AG09309 (cell line): ENCODE measurements at places on chromosomes 7 and 10.

- no peak for DNase-seq
Observed at GRCh38 chr10:78718032-78718572, 350.7 kb upstream of the ZMIZ1 start.

DNA sequence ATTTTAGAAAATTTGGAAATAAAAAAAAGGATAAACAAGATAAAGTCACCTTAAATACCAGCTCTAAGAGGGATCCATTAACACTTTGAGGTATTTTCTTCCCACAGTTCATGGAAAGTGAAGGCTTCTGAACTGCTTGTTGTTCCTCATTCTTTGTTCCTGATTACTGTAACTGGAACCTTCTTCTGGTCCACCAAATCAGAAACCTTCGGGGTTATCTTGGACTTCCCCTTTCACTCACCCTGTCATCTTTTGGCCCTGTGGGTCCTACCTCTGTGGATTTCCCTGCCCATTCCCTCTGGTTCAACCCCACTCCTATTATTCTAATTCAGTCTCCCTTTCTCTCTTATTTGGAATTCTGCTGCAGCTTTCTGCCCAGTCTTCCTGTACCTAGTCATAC lies 116.5 kb upstream of the PRPS1L1 start:
- DNase-seq, result no peak

DNA sequence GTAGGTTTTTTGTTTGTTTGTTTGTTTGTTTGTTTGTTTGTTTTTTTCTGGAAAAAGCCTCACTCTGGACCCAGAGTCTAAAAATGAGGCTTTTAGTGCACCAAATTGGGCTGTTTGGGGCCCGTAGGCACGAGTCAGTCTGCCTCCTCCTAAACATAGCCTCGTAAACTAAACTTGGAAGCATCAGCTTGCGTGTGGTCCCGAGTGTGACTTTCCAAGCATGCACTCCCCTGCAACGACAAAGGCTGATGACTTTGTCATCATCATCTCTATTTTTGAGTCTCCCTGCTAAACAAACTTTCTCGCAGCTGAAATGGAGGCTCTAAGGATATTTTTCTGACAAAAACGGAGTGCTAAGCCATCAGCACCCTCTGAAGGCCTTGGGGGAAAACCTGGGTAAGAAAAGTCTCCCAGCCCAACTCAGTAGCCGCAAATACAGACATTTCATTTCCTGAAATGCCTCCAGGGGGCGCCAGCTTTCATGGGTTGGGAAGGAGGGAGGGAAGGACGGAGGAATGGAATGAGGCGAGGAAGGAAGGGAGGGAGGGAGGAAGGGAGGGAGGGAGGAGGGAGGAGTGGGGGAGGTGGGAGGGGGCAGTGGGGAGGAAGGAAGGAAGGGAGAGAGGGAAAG lies 245.9 kb downstream of the KCNMA1 start:
- DNase-seq, result peak; percentile 66

GRCh38 chr7:20388084-20388483 lies 57.4 kb downstream of the ITGB8 start:
- DNase-seq, result no peak

GRCh38 chr7:32869716-32870115 lies 21.8 kb downstream of the KBTBD2 start:
- DNase-seq, result no peak

DNA sequence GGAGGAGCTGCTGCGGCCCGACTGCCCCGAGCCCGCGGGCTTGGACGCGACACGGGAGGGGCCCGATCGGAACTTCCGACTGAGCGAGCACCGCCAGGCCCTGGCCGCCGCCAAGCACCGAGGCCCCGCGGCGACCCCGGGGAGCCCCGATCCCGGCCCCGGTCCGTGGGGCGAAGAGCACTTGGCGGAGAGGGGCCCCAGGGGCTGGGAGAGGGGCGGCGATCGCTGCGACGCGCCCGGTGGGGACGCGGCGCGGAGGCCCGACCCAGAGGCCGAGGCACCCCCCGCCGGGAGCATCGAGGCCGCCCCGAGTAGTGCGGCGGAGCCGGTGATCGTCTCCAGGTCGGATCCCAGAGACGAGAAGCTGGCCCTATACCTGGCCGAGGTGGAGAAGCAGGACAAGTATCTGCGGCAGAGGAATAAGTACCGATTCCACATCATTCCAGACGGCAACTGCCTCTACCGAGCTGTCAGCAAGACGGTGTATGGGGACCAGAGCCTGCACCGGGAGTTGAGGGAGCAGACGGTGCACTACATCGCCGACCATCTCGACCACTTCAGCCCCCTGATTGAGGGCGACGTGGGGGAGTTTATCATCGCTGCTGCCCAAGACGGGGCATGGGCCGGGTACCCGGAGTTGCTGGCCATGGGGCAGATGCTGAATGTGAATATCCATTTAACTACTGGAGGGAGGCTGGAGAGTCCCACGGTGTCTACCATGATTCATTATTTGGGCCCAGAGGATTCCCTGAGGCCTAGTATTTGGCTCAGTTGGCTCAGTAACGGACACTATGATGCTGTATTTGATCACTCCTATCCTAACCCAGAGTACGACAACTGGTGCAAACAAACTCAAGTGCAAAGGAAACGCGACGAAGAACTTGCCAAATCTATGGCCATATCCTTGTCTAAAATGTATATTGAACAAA lies 1.4 kb downstream of the OTUD1 start:
- DNase-seq, result peak; percentile 3

DNA sequence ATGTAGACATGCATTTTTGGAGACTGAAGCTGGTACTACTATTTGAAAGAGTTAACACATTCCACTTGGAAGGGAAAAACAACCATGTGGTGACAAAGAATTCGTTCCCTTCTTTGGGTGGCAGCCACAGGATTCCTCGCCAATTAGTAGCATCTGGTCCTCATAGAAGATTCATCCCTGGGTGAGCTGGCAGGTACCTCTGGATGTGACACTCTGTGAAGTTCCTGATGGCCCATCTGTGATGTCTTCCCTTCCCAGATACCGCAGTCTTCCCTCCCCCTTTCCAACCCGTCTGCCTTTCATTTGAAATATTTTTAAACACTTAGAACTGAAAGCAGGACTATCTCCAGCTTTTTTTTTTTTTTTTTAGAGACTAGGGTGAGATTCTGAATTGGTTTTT lies 569.5 kb downstream of the TYW1 start:
- DNase-seq, result no peak

GRCh38 chr10:121448766-121449421 lies 149.3 kb downstream of the FGFR2 start:
- DNase-seq, result no peak

DNA sequence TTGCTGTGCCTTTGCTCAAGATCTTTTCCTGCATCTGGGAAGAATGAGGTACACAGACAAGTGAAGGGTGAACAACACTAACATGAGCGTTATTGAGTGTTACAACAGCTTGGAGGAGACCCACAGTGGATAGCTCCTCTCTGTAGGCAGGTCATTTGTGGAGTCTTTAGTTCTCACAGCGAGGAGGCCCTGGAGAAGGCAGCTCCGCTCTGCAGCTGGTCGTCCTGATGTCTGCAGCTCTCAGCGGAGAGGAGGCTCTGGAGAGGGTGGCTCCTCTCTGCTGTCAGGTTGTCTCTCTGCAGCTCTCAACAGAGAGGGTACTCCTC lies 7.0 kb upstream of the DYNC2I1 start:
- no peak for DNase-seq

DNA sequence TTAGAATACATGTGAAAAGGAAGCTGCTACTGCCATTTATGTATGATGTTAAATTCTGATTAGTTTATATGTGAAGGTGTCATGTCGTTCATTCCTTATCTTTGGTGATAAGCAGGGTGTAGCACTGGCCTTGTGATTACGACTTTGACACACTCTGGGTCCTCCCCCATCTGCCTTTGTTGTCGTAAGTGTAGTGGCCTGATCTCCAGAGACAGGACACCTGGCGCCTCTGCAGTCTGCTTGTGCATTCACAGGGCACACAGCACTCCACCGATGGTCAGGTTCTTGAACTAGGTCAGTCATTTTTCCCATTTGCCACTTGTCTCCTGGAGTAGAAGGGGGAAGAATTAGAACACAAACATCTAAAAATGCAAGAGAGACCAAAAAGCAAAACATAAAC lies 186.0 kb downstream of the PRKCQ start:
- DNase-seq, result no peak

DNA sequence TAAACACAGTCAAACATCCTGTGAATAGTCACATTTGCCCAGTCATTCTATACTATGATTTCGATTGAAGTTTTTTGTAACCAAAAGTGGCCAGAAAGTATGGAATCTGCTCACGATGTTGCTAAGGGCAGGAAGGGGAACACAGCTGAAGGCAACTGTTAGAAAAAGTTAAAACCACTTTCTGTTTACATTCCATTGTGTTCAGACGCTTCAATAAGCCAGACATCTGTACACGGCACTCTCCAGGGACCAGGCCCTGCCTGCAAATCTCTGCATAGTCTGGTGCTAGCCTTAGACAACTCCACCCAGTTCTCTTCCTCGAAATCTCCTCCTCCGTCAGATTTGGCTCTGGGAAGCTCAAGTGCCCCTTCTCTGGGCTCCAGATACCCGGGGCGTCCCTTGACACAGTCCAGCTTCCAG lies 17.1 kb upstream of the TMEM120A start:
- no peak for DNase-seq

DNA sequence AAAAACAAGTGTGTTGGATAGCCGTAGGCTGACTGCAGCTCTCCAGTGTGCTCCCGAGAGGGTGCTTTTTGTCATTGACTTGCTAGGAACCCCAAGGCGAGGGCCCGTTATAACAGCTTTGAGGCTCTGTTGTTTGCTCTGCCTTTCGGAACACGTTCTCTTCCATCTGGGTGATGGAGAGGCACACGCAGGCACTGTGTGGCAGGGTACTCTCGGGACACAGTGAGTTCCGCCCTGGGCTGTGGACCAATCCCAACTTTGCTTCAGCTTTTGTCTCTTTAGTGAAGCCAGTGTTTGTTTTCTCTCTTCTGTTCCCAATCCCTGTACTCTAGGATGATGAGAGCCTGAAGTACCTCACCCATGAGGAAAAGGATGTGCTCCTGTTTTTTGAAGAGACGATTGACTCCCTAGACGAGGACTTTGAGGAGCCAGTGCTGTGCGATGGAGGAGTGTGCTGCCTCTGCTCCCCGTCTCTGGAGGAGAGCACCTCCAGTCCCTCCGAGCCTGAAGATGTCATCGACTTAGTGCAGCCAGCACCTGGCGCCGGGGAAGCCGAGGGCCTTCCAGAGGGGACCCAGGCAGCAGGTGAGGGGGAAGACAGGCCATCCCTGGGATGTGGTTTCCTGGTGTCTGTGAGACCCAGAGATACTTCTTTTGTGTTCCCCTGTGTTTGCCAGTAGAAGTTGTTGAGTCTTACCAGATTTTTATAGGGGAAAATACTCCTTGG lies 43.2 kb downstream of the PROSER2 start:
- no peak for DNase-seq

DNA sequence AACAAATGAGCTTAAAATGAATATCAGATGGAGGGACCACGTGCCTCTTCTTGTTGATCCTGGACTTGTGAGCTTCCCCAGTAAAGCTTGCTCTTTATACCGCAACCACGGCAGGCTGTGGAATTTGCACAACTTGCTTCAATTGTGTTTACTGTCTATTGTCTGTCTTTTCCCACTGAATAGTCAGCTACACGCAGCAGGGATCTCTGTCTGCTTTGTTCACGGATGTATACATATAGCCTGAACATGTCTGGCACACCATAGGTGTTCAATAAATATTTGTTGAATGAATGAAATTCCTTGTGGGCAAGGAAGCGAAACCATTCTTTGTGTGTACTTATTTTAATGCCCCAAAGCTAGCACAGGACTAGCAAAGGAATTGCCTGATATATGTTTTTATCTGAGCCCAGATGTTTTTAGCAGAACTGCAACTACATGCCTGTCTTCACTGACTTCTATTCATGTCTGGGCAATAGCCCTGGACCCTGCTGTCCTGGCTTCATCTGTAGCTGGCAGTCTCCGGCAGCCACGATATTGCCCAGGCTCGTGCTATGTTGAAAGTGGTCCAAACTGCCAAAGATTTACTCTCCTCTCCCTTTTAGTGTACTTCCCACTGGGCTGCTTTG lies 29.9 kb upstream of the IFRD1 start:
- DNase-seq, result no peak

DNA sequence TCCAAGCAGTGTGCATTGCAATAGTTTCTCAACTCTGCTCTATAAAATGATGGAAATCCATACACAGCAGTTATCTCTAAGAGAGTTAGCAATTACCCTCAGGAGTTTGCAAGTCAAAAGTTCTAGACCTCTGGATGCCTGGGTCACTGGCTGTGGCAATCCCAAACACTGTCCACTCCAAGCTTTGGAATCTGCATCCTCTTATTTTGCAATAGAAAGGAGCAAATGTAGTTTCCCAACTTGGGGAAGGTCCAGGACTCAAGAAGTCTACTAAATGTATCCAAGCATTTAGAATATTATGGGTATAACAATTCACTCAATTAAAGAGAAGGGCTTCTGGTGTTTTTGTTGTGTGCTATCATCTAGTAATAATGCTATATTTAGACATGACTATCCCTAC lies 131.3 kb upstream of the NRP1 start:
- DNase-seq, result no peak

- no peak for DNase-seq
Observed at GRCh38 chr7:151852486-151853396, 24.2 kb downstream of the PRKAG2 start.

GRCh38 chr10:110459600-110459999 lies 38.1 kb upstream of the DUSP5 start:
- no peak for DNase-seq

DNA sequence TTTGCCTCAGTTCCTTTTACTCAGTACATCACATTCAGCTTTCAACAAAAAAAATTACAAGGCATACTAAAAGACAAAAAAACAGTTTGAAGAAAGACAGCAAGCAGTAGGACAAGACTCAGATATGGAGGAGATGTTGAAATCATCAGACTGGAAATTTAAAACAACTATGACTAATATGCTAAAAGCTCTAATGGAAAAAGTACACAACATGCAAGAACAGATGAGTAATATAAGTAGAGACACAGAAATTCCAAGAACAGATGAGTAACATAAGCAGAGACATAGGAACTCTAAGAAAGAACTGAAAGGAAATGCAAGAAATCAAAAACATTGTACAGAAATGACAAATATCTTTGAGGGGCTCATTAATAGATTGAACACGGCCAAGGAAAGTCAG lies 402.6 kb downstream of the NEBL start:
- DNase-seq, result no peak

DNA sequence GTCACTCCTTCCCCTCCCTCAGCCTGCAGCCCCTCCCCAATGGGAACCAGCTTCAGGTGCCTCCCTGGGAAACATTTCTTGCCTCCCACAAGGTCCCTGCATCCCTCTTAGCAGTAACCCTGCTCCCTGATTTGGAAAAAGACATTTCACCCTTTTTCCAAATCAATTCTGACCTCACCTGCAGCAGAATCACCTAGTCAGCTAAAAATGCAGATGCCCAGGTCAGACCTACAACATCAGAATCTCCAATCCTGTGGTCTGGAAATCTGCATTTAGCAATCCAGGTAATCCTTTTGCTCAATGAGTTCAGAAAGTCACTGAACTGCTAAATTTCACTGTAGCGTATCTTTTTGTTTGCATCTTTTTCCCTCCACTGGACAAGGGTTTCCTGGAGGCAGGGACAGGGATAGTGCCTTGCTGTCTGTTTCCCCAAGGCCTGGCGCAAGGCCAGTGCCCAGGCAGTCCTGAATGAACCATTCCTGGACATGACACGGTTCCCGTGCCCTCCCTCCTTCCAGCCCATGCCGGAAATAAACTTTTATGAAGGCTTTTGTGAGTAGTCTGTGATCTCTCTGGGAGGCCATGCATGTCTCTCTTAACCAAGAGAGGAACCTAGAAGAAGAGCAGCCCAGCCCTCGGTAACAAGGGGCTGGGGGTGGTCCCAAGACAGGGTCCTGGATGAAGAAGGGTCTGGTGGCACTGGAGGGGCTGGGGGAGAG lies 44.0 kb downstream of the COL13A1 start:
- no peak for DNase-seq
